Caco-2 (cell line): ENCODE measurements at places on chromosomes 3 and 15.

DNA sequence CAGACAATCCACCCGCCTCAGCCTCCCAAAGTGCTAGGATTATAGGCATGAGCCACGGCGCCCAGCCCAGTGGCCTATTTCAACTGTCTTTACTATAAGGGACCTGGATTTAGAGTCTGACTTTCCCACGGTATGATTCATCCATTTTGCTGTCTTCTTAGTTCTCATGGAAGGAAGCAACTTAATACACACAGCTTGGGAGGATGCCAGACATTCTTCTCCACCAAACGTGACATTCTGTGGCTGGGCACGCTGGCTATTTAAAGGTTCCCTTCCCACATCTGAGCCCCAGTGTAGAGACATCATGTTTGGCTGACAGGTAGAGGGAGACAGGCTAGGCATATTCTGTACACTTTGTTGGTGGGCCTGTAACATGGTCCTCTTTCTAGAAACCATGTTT is 26.2 kb downstream of the FAM43A start:
- DNase-seq: no peak

DNA sequence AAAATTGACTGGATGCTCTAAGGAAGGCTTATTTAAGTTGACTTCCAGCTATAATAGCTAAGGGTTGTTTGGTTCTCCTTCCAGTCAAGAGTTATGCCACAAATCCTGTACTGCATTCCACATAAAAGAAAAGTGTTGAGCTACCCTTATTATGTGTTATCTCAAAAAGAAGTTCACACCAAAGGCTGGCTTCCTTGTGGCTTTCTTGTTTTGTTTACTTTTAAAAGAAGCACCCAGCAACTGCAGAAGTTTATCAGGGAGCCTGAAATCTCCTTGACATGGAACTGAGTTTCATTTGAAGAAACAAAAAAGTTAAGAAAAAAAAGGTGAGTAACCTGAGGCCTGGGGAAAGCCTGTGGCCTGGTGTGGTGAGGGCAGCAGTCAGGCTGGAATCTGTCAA is 10.2 kb downstream of the MGLL start:
- no peak for DNase-seq

DNA sequence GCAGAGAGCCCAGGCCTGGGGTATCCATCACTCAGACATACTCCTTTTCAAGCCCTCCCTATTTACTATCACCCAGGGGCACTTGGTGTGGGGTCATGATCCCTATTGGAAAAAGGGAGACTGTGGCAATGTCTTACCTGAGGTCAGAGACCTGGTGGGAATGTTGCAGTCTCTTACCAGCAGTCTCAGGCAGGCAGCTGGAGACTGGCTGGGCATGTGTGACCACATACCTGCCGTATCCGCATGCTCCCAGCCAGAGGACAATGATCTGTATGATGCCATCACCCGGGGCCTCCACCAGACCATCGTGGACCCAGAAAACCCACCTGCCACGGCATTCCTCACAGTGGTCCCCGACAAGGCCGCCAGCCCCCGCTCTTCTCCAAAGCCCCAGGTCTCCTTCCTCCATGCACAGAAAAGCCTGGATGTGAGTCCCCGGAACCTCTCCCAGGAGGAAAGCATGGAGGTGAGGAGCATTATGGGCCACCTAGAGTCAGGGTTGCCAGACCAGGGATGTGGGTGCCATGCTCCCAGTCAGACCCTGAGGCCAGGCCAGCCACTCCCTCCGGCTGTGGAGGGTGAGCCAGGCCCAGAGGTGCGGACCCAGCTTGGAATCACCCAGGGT is 5.9 kb downstream of the SH2D7 start:
- DNase-seq: no peak

GRCh38 chr15:92687746-92688145 is 32.2 kb upstream of the FAM174B start:
- DNase-seq: no peak

DNA sequence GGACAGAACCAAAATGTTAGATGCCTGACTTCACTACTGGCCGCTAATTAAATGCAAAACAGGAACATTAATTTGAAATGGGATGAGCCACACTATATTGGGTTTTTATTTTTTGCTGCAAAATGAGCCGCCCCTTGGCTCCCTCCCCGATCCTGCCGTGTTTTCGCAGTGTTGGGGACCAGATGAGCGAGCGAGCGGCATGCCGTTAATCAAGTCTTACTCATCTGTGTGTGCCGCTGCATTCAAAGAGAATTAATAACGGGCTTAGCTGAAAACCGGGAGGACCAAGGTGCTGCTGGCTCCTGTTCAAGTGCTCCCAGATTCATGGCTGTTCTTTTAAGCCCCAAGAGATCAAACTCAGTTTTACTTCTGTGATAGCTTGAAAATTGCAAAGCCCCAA is 20.0 kb downstream of the TAFA4 start:
- DNase-seq: no peak

DNA sequence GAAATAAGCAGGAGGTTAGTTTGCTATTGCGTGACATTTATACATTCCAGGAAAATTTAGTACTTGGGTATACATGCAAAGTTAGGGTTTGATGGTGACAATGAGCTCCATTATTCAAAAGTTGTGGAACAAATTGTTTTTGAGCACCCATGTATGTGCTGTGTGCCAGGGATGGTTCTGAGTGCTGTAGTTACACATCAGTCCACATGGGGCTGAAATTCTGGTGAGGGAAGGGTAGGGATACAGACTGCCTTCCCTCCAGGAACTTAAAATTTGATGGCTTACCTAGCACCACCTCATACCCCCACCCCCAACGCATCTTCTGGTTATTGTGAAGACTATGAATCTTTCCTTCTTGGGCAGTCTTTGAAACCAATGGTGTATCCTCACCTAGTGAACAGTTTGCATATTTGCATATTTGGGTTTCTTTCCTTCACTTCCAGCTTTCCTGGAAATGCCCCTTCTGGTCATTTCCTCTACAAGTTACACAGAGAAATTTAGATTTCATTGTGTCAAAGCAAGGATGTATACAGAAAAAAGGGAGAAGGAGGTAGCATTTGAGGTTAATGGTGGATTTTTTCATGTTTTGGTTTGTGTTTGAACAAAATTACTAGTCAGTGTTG is 222.0 kb upstream of the IL12A start:
- peak; percentile 38 for DNase-seq

DNA sequence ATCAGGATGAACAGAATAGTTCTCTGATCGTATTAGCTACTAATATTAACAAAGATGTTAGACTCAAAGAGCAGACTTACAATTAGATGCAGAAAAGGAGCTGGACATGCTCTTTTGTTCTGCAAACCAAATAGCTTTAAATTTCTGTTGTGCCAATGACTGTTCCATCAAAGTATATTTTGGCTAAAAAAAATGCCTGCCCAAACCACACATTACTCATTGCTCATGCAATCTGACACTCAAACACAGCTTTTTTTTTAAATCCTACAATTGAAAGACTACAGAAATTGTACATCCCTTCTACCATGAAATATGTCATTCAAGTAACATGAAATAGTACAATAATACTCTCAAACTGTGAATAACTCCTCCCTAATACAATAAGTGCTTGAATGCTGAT is 48.6 kb downstream of the SHOX2 start:
- DNase-seq: no peak
